Fibroblast of mammary gland (primary cell): ENCODE measurements at places on chromosomes 1 and 21.

GRCh38 chr1:25657121-25657882, 40.7 kb downstream of the MAN1C1 start:
- no peak for DNase-seq

- no peak for DNase-seq
Measured at GRCh38 chr1:24190983-24191461, 3.9 kb upstream of the IFNLR1 start.

DNA sequence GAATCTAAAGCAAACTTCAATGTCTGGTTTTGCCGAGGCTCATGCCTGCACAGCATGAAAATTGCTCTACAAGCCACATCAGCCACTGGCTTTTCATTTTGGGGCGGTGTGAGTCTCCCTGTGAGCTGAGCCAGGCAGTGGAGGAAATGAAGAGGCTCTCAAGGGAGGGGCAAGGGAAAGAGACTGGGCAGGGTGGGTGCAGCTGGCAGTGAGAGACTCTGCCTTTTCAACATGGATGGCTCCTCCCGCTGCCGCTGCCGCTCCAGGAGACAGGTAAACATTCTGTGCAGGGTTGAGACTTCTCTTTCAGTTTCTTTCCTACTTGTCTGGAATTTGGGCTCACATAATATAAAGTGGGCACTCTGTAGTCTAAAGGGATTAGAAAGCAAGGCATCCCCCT, 11.3 kb upstream of the CTSE start:
- no peak for DNase-seq

DNA sequence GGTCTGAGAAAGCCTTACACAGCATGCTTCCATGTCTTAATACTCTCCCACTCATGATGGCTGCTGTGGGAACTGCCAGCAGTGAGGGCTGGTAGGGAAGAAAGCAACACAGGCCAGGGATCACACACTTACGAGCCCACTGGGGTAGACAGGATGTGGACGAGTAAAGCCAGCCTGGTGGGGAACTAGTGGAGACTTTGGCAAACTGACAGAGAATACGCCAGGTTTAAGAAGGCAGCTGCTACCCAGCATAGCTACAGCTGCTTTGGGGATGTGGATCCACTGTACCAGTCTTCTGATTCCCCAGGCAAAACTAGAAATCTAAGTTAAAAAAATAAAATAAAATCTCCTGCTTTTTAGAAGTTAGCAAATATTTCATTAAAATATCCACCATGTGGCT, 664.0 kb downstream of the SMYD3 start:
- no peak for DNase-seq

DNA sequence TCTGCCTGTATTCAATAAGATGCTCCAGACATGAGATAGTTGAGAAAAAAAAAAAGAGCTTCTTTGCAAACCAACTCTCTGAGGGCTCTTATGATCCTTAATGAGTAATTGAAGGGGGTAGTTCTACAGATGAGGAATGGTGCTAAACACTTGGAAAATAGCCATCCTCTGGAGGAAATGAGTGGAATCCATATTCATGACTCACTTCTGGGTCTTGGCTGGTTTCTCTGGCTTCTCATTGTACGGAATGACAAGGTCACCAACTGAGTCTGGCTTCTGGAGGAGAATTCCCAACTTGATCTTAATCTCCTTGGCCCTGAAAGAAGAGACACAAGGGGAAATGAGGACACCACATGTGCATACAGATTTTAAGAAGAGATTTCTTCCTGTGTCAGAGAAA, 34.7 kb downstream of the RGS5 start:
- DNase-seq: peak; percentile 99

- DNase-seq: no peak
Measured at GRCh38 chr1:185448591-185449186, 131.6 kb upstream of the IVNS1ABP start.

DNA sequence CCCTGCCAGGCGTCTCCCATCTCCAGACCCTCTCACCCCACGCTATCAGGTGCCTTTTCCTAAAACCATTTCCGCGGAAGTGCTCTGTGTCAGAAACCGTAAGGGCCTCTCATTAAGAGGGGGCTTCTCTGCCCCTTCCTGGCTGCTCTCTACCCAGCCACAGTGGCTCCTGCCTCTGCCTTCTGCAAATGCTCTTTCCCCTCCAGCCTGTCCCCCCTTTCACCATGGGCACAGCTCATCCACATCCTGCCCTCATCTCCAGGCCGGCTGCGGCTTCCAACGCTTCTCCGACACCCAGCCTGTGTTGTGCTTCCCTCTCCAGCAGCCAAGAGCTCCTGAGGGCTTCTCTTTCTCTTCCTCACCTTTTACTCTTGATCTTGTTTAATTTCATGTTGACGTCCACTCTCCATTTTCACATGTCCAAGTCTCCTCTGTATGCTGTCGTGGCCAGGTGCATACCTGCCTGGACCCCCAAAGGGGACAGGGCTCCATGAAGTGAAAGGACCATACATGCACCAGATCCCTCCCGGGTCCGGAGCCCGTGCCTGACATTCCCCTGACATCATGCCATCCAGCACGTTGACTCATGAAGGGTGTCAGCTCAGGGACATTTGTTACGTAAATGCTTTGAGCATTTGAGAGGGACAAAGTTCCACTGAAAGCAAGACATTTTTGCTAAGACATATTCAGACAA, 306.5 kb downstream of the AJAP1 start:
- DNase-seq: no peak

GRCh38 chr1:90509225-90510048, 207.7 kb downstream of the BARHL2 start:
- no peak for DNase-seq

- DNase-seq: peak; percentile 0
Measured at GRCh38 chr1:63189677-63190076, 132.7 kb upstream of the FOXD3 start.

DNA sequence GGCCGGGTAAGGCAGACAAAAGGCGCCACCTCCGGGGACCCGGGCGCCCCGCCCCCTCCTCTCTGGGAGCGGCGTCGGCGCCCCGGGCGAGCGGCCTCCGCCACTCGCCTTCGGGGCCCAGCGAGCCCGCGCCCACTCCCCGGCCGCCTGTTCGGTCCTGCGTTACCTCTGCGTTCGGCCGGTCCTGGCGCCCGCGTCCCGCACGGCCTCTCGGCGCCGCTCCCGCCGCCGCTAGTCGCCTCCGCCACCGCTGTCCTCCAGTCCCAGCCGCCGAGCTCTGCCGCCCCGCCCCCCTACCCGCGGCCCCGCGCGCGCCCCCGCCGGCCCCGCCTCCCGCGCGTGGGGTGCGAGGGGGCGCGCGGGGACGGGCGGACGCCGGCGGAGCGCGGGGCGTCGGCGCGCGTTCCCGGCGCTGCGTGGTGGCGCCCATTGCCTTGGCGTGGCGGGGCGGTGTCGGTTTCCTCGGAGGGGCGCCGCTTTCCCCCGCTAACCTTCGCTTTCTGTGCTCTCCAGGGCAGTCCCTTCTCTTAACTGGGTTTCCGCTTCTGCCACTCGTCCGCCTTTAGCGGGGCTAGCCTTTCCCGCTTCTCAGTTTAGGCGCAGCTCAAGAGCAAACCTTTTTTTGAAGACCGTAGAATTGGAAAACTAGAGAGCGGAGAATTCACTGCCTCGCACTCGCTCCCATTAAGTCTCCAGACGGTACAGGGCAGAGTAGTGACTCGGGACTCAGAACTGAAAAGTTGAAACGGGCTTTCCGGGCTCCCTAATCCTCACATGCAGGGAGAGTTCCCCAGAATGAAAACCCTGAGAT, at the start of gene HP1BP3:
HP1BP3 (minus strand) TSS at position 279 of the 811 bp plus-strand sequence. CDS start 6,867 bp downstream, outside the sequence.
- DNase-seq: peak; percentile 59

GRCh38 chr21:45715441-45715840, 71.9 kb downstream of the PCBP3 start:
- DNase-seq: no peak

- DNase-seq: no peak
Measured at GRCh38 chr21:16426936-16427335, 697.2 kb downstream of the USP25 start.

GRCh38 chr1:18564676-18565075, 66.0 kb upstream of the PAX7 start:
- no peak for DNase-seq

DNA sequence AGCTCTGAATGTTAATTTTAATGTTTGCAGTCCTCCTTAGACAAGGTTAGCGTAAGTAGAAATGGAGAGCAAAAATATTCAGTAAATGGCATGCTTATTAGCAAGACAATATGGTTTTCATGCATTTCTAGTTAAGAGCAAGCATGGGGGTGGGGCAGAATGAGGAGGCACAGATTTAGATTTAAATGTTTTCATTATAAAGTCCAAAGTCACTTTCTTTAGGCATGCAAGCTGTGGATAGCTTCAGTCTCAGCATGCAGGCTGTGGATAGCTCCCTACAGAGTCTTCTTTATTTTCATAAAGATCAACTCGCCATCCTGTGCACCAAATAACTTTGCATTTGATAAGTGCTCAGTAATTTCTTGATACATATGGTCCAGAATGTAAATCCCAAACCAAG, 1294.5 kb upstream of the ADGRL2 start:
- DNase-seq: no peak

- no peak for DNase-seq
Measured at GRCh38 chr1:58657082-58657481, 42.8 kb downstream of the MYSM1 start.

DNA sequence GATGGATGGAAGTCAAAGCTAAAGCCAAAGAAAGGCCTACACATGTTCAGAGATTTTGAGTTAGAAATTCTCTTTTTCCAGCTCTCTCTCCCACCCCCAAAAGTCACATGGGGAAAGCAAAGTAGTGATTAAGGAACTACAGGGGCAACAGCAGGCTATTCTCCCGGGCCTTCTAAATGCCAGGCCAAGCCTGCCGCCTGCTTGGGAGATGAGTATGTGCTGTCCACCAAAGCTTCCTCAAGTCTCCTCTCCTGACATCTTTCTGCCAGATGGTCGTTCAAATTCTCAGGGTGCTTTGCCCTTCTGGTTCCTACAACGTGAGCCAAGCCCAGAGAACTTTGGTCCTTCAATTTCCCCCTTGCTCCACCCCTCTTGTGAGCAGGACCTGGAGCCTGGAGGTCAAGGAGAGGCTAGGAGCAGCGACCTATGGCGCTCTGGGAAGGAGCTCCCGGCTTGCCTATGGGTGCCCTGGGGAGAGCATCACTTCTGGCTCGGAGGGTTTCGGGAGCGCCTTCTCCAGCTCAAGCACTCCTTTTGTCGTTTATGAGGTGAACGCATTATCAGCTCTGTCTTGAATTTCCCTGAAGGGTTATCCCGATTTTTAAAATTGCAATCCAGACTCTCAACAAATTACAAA, 4.4 kb upstream of the PRRX1 start:
- DNase-seq: peak; percentile 38

GRCh38 chr21:45836268-45836655, 145.3 kb upstream of the COL6A1 start:
- DNase-seq: no peak

DNA sequence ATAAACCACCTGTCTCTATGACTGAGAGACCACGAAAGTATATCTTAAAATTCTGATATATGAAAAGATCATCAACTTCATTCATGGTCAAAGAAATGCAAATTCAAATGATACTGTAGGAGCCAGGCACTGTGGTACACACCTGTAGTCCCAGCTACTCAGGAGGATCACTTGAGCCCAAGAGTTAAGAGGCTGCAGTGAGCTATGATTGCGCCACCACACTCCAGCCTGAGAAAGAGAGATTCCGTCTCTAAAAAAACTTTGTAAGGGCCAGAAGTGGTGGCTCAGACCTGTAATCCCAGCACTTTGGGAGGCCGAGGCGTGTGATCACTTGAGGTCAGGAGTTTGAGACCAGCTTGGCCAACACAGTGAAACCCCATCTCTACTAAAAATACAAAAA, 17.0 kb downstream of the RERE start:
- no peak for DNase-seq

DNA sequence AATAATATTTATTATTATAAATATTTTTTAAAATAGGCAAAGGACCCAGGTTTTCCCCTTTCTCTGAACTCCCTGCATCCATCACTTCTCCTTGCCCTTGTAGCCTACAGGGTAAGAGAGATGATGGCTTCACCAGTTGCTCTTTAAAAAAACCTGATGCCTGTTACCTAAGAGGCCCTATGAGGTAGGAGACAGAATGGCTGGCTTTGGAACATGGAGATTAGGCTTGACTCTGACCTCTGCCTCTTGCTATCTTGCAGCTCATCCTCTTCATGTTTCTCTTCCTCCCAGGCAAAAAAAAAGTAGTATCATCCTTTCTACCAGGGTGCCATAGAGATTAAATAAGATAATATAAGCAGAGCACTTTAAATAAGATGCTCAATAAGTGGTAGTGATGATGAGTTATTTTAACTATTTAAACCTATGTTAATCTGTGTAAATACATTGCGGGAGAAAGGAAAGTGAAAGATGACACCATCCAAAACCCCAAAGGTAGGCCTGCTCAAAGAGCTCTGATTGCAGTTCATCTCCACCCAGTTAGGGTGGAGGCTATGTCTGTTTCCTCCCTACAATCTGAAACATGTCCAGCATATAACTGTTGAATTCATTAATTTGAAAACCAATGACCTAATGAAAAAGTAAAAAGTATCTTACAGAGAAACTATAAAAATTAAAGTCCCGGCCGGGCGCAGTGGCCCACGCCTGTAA, 51.8 kb downstream of the RGS2 start:
- DNase-seq: no peak

GRCh38 chr21:18382141-18382540, 21.4 kb downstream of the TMPRSS15 start:
- DNase-seq: no peak

- no peak for DNase-seq
Measured at GRCh38 chr1:48493041-48493440, 21.0 kb upstream of the SPATA6 start.

- DNase-seq: peak; percentile 23
Measured at GRCh38 chr1:5509664-5510452, 482.4 kb downstream of the NPHP4 start.

GRCh38 chr21:28426545-28426944, 566.1 kb downstream of the LTN1 start:
- peak; percentile 64 for DNase-seq

DNA sequence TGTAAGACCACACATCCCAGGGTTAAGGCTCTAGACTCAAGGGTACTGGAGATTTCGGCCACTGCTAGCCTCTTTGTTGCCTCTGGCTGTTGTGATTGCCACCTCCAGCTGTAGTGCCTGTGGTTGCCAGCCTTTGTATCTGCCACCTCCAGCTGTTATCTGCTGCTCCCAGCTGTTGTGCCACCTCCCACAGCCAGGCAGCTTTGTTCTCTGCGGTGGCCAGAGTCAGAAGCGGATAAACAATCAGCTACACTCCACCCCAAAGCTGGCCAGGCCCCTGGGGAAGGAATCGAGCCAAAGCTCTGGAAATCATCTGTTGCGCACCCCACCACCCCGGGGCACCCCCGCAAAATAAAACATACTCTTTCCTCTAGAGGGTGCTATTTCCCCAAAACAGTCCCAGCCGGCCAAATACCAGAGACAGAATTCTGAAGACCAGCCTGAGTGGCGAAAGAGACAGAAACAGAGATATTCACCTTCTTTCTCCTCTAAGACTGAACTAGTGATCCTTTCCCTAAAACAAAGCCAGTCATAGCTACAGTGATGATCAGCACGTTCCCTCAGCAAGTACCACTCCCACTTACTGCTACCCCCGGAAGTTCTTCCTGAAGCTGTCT, 14.8 kb upstream of the PIGM start:
- peak; percentile 51 for DNase-seq

DNA sequence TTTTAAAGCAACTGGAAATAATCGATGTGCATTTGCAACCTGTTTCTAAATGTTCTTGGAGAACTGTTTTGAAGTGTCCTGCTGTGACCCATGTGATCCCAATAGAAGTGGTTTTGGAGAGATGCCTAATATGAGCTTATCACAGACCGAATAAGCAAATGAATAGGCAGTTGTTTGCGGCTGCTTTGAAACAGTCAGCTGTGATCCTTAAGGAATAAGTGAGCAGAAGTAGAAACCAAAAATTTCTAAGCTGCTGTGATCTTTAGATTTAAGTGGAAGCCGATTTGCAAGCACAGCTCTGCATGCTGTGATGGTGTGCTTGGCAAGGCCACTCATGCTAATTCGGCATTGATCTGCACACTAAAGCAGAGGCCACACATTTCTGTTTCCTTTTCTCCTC, 329.5 kb upstream of the DUSP10 start:
- DNase-seq: peak; percentile 18
